Activated effector memory CD4-positive, alpha-beta T cell treated with Interleukin-2 at 50 U/mL for 16 hours (primary cell): ENCODE measurements at places on chromosomes 3 and 15.
A peak's percentile ranks its signal among the peaks of the same experiment; 100 is the strongest.

GRCh38 chr3:46093966-46094365 is 66.7 kb upstream of the XCR1 start:
- no peak for DNase-seq

DNA sequence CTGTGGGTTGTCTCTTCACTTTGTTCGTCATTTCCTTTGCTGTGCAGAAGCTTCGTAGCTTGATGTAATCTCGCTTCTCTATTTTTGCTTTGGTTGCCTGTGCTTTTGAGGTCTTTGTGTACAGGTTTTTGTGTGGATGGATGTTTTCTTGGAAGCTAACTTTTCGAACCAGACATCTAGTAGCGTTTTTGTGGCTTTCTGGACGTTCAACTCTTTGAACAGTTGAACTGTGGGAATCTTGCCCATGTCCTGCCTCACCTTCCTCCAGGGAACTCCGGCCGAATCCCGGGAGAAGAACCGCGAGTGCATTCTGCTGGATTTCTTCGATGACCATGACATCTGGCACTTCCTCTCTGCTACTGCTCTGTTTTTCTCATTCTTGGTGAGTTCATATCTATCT is 70.6 kb downstream of the USF3 start:
- DNase-seq, result no peak

DNA sequence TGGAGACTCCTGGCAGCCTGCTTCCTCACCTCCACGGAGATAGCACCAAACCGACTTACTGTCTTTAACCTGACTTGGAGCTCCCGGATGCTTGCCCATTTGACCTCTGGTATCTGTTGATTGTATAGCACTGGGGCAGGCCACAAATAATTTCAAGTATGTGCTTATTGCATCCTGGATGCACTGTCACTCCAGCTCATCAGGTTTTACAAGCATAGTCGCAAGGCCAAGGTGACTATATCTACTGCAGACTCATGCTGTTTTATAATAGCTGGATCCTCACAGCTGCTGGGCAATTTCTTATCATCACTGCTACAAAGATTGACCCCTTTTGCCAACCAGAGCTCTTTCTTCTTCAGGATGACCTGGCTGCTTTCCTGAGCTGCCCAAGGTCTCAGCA is 45.6 kb downstream of the PEX5L start:
- DNase-seq, result no peak

GRCh38 chr15:48354694-48355303 is 23.6 kb downstream of the DUT start:
- DNase-seq, result no peak

DNA sequence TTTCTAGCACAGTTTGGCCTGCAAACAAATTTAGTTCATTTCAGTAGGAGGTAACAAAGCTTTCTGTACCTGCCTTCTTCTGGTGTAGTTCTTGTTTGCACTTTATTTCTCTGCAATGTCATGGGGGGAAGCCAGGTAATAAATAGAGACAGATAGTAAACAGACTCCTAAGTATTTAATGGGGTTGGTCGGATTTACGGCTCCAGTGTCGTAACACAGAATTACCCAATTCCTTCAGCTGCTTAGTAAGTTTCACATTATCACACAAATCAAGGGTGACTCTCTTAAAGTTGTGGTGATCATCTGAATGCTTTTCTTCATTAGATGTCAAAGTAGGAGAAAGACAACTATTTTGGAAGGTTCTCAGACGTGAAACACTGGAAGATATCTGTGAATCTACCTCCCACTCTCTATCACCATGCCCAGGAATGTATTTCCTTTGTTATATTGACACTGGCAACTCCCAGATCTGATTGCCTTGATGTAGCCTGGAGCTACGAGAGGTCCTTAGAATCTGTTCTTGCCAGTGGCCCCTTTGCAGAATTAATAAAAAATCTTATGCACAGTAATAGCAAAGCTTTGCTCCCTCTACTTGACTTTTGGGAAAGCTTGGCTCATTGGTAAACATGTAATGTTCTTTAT is 25.0 kb upstream of the TMC3 start:
- DNase-seq, result no peak

- DNase-seq, result no peak
These were observed 35.6 kb upstream of the MUC4 start for GRCh38 chr3:195847055-195847950.

DNA sequence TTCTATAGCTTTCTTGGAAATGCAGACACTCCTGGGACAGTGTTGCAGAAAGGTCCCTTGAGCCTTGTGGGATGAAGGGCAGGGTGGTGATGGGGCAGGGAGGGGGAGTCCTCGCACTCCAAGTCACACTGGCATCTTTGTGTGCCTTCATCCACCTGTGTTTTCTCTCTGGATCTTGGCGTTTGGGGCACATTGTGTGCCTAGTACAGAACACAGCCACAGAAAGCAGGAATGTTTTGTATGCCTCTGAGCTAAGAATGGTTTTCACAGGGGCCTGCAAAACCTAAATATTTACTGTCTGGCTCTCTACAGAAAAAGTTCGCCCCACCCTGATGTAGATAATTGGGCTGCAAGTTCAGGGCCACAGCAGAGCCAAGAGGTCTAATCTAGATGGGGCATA is 5.7 kb downstream of the MYZAP start:
- DNase-seq, result no peak

DNA sequence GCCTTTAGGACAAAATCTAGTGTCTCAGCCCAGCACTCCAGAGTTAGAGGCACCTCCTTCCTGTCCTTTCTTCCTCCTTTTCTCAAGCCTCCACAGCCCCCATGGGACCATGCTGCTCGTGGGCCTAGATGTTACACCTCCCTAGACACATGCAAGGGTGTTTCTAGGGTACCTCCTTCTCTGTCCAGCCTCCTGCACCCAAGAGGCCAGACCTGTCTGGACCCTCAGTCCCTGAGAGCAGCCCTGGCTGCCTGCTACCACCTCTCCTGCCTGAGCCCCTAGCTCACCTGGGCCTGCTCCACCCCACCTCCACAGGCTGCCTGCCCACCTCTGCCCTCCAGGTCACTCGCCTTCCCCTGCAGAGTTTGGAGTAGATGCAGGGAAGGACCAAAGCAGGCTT is 5.2 kb downstream of the LOXL1 start:
- no peak for DNase-seq

- DNase-seq, result no peak
These were observed 137.1 kb upstream of the MCTP2 start for GRCh38 chr15:94094310-94094709.

GRCh38 chr15:81947548-81947947 is 98.3 kb downstream of the MEX3B start:
- DNase-seq, result no peak

GRCh38 chr3:56887402-56888025 is 85.8 kb upstream of the ARHGEF3 start:
- DNase-seq, result peak; percentile 22

DNA sequence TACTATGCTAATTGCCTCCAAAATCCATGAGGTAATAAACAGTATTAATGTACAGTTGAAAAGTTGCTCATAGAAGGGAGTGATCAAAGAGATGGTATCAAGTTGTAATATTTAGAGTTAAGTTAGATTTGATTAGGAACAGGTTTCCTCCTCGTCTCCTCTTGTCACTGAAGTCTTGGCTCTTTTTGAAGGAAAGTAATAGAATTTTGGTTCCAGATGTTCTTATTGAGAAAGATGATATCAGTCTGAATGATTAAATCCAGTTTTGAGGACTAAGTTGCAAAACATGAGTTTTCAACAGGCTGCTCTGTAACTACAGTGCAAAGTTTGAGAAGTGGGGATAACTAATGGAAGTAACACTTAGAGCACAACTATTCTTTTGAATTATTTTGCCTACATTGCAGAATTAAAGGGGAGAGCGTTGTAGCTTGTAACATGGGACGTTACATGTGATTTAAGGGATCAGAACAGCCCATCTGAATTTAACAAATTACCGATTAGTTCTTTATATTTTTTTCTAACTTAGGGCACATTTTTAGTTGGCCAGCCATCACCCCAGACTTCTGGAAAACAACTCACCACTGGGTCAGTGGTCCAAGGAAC is 48.3 kb downstream of the MAP6D1 start:
- DNase-seq, result no peak

DNA sequence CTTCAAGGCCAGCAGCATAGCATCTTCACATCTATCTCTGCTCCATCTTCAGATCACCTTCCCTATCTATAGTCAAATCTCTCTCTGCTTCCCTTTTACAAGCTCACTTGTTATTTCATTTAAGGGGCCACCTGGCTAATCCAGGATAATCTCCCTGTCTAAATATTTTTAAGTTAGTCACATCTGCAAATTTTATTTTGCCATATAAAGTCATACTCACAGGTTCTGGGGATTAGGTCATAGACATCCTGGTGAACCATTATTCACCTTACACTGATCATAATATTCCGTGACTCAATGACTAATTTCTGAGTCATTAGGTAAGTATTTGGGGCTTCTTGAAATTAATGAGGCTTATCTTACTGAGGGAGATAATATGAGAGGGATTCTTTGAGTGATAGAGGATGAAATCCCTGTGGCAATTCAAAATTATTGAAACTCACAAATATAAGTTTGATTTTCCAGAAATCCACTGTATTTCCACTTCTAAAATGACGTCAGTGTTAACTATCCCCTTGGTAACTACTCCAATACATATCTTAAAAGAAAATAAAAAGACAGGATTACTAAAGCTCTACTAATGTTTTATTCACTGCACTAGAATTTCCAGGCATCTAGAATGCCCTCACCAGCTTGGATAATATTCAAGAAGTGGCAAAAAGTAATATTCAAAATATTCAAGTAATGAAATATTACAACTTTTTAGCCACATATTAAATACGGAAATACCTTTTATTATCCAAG is 93.7 kb upstream of the RBMS3 start:
- DNase-seq, result no peak

DNA sequence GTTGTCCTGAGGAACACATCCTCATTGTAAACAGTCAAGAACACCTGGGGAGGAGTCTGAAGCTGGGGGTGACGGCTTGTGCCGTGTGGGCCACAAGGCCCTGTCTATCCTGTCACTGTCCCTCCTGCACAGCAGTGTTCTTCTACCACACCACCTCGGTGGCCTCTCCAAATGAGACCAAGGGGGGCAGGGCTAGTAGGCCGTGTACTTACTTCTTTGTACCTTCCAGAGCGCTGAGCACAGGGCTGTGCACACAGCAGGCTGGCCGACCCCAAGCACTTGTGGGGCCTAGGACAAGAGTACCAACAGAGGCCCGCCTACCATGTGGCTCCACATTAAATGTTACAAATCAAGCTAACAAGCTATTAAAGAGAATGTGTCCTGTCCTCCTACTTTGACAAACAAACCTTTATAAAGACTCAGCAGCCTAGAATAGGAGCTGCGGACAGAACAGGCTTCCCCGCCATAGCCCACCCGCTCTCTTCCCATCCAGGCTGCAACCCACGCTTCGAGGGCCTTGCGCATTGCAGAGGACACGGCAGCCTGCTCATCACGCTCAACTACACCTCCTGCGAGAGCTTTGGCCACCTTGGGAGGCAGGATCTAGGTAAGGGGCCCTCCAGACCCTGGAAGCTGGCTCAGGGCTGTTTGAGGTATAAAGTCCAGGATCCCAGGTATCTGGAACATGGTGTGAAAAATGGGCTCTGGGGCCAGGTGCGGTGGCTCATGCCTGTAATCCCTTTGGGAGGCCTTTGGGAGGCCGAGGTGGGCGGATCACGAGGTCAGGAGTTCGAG is 30.5 kb downstream of the MELTF start:
- no peak for DNase-seq

DNA sequence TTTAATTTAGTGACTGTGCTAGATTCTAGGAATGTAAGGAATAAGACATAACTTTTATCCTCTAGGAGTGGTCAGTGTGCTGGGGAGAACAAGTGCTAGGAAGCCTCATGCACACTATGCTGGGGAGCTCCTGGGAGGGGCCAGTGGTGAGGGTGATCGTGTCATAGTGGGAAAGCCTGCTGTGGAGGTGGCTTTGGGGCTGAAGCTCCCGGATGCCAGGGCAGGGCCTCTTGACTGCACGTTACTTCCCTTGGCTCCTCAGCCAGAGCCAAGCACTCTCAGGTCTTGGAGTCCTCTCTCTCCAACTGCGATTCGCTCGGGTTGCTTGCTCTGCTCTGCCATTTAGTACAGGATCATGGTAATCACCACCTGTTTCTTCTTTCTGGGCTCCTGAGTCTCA is 33.6 kb downstream of the SQOR start:
- no peak for DNase-seq

- DNase-seq, result no peak
These were observed 26.2 kb downstream of the IFT80 start for GRCh38 chr3:160372780-160373179.

GRCh38 chr3:16377847-16378302 is 112.9 kb downstream of the OXNAD1 start:
- no peak for DNase-seq

DNA sequence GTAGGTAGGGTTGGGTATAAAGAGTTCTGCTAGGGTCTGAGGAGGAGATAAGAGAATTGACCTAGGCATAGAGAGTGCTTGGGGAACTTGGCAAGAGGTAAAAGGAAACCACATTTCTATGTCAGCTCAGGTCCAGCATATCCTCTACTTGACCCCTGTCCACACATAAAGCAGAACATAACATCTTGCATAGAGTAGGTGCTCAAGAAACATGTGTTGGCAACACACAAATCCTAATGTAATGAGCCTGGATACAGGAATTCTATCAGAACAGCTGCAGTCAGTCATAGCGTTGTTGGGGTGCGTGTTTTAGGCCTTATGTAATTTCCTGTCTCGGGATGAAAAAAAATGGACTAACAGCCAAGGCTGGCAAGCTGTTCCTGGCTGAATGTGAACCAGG is 35.0 kb upstream of the PLCL2 start:
- no peak for DNase-seq

DNA sequence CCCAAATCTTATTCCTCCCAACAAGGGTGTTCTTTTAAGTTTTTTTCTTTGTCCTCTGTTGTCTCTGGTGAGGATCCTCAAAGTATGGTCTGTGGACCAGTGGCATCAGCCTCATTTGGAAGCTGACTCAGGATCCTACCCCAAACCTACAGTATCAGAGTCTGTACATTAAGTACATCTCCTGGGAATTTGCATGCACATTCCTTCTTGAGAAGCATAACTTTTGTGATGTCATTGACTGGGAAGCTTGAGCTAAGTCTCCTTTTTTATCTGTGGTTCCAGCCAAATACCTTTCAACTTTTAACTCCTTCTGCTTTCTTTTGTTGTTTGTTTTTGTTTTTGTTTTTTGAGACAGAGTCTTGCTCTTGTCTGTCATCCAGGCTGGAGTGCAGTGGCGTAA is 40.5 kb downstream of the ARMC8 start:
- DNase-seq, result no peak

GRCh38 chr3:40387001-40387894 is at the start of gene ENTPD3:
Gene ENTPD3, plus strand, starts transcription at chr3:40387184. Its CDS starts 874 bp downstream, at chr3:40388058.
- DNase-seq, result peak; percentile 6

GRCh38 chr3:151879037-151879436 is 5.6 kb downstream of the SUCNR1 start:
- DNase-seq, result no peak

DNA sequence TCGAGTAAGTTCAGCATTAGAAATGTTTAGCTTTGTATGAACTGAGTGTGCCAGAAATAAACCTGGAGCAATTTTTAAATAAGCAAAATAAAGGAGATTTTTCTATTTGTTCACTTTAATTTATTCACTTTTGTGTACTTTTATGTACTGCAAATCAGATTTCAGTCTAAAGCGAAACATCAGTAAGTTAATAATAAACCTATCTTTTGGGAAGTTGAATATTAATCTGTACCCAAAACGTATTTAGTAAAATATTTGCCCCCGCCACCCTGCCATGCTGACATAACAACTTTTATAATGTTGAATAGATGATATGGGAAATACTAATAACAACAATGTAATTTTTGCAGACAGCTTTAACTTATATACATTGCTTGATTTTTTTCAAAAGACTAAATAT is 230.0 kb downstream of the CDIN1 start:
- no peak for DNase-seq

- no peak for DNase-seq
These were observed 18.6 kb downstream of the EPHB1 start for GRCh38 chr3:134813618-134814017.
